ENCODE measurements at places on chromosomes 6 and 20.

DNA sequence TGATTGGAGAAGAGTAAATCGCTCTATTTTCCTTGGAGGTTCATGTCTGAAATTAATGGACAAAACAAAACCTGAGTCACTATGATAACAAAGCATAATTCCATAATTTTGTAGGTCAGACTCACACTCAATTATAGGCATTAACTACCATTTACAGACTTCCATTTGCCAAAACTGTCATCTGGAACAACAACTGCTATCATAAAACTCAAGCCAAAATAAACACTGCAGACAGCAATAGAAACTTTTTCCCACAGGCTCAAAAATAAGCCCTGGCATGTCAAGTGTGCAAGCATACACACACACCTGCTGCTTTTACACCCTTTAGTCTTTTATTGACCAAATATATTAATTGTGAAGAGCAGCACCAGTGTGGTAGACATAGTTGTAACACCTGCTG lies 7.1 kb downstream of the MRPS10 start:
- no peak for DNase-seq

- no peak for DNase-seq
Observed at GRCh38 chr20:52998268-52998667, 26.1 kb downstream of the TSHZ2 start.

- no peak for DNase-seq
Observed at GRCh38 chr20:378961-379336, 1.6 kb upstream of the TRIB3 start.

DNA sequence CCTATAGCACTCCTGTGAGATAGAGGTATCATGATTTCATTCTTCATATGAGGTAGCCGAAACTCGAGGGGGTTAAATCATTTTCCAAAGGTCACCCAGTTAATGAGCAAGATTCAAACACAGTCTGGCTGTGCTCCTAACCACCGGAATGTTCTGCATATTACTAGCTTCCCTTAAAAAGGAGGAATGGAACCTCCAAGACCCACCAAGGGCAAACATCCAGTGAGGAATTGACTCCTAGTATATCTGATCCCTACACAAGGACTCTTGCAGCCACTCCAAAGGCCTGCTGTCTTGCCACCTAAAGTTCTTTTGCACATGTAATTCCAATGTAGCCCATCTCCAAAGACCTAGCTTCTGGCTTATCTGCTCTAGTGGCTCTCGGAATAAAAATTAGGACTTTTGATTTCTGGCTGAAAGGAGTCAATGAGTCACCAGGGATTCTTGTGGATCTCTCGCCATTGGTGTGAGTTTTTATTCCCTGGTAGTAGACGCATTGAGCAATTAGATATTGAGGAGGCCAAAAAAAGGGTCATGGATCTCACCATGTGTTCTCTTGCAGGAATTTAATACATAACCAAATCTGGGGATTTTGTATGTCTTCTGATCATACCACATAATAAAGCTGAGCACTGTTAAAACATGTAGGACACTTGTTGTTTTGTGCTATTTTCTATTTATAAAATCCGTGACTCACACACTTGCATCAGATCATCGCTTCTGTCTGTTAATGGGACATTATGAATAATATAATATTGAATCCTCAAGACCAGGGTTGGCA lies 9.1 kb downstream of the BCAS1 start:
- DNase-seq: no peak

DNA sequence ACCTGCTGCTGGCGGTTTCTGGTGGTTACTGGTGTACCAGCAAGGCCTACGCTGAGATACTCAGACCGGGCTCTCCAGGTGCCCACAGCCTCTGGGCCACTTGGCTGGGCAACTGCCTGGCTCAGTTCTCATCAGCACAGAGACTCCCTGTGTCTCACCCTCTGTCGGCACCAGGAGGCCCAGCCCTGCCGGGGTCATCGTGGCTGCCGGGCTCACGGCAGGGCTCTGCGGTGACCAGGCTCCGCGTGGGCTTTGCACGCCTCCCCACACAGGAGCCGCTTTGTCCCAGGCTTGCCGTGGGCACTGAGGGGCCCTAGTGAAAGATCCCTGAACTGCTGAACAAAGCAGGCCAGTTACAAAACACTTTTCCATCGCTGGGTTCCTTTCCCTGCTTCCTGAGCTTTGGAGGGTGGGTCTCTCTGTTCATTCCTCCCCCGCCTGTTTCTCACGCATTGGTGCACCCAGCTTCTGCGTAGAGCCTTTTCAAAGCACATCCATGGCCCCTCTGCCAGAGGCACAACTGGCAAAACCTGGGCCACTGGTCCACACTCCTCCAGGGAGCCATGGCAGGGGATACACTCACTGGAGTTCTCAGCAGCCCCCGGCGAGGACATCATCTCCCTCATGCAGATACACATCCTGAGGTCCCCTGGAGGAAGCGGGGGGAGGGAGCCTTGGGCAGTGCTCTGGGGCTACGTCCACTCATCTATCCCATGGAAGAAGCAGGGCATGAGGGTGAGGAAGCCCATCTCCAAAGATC lies 117.0 kb downstream of the NFATC2 start:
- DNase-seq: no peak

DNA sequence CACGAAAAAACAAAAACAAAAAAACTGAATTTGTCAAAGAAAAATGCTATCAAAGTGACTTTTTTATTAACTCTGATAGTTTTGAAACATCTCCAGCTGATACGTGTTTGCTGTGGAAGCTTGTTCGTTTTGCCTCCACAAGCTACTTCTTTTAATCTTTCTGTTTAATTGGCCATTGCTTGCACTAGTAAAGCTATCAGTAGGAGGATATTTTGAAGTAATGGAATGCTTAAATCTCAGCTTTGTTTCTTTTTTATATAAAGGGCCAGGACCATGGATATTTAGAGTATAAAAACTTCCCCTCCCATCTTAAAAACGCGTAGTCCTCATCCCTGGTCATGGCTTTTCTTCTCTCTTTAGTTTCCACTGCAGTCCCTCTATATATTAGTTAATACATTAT lies 344.0 kb downstream of the NKAIN2 start:
- DNase-seq: no peak

GRCh38 chr20:58868795-58869194 lies 16.3 kb downstream of the GNAS start:
- DNase-seq: no peak

Data from activated T-cell treated with anti-CD3 and anti-CD28 coated beads, Interleukin-2, amount 50 U/mL, for 1 hour (primary cell).